D721Med (cell line): ENCODE measurements at places on chromosomes 3 and 15.

GRCh38 chr3:152346740-152347139, 78.0 kb downstream of the MBNL1 start:
- no peak for DNase-seq

DNA sequence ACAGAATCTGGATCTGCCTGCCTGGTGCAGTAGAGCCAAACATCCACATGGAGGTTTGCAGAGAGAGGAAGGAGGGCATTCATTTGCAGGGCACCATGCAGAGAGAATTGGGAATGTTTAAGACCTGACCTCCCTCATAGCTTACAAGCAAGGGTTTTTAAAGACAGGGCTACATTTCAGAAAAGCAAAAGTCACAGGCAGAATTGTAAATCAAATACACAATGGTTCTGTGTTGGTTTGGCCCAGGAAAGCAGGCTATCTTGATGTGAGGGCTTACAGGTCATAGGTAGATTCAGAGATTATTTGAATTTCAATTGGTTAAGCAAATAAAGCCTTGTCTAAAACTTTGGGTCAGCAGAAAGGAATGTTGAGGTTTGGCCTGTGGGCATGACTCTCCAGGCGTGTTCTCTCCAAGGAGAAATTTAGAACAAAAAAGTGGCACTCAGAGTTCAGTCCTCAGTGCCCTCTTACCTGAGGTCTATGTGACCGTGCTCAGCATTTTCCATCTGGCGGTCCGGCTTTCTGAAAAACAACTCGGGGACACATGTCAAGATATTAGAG, 91.5 kb downstream of the CD47 start:
- no peak for DNase-seq

DNA sequence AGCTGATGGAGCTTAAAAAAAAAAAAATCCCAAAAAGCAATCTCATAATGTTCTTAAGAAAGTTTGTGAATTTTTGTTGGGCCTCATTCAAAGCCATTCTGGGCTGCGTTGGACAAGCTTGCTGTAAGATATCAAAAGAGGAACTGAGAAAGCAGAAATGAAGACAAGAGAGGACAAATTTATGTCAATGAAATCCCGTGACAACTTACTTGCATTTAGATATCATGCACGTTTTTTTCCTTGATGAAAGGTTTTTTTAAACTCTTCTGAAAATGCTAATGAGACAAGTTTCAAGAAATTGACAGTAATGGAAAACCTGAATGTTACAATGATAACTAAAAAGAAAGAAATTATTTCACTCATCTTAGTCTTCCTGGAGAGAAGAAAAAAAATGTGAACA, 662.9 kb downstream of the SQOR start:
- DNase-seq = no peak

DNA sequence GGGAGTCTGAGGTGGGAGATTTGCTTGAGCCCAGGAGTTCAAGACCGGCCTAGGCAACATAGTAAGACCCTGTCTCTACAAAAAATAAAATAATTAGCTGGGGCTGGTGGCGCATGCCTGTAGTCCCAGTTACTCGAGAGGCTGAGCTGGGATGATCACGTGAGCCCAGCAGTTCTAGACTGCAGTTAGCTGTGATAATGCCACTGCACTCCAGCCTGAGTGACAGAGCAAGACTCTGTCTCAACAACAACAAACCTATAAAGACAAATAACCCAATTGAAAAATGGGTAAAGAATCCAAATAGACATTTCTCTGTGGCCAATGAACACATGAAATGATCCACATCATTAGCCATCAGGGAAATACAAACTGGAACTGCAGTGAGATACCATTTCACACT, 1.1 kb upstream of the RPL32 start:
- DNase-seq = no peak

GRCh38 chr3:189512821-189513220, 118.4 kb upstream of the TP63 start:
- no peak for DNase-seq

DNA sequence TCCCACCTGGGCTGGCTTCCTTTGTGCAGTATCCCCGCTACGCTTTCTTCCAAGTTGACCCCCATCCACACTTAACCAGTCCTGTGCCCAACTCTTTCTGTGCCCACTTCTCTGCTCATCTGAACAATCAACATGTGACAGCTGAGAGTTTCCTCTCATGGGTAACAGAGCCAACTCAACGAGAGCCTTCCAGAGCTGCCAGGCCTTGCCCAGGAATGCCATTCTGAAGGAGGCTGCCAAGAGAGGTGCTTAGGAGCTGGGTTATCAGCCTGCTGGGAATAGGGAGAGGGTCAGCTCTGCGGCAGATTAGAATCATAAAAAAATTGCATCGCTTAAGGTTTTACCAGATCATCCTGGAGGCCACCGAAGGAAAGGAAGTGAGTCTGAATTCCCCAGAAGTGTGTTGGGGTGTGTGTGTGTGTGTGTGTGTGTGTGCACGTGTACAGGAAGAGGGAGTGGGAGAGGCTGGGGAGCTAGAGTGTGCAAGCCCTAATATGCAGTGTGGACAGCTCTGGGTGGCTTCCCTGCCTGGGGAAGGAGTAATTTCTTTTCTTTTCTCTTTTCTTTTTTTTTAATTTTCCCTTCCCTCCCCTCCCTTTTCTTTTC, 66.7 kb downstream of the ITGA11 start:
- DNase-seq = no peak

DNA sequence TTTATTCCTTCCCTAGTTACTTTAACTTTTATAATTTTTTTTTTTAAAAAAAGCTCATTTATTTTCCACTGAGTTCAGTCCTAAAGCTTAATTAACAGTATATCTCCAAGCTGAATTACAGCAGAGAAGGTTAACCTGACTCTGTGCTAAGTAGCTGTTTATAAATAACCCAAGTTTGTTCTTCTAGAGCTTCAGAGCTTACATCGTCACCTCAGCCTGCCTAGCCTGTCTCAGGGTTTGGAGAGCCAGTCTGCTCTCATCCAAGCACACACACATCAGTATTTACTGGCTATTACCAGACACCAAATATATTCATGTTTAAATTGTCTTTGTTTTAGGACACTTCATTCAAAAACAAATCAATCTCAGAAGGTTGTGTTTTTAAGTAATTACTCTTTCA, 154.9 kb downstream of the CDIN1 start:
- DNase-seq = no peak

- no peak for DNase-seq
Observed at GRCh38 chr15:40942337-40942854, 10.9 kb upstream of the CHAC1 start.

- DNase-seq = no peak
Observed at GRCh38 chr3:125231895-125232294, 19.3 kb upstream of the SLC12A8 start.

DNA sequence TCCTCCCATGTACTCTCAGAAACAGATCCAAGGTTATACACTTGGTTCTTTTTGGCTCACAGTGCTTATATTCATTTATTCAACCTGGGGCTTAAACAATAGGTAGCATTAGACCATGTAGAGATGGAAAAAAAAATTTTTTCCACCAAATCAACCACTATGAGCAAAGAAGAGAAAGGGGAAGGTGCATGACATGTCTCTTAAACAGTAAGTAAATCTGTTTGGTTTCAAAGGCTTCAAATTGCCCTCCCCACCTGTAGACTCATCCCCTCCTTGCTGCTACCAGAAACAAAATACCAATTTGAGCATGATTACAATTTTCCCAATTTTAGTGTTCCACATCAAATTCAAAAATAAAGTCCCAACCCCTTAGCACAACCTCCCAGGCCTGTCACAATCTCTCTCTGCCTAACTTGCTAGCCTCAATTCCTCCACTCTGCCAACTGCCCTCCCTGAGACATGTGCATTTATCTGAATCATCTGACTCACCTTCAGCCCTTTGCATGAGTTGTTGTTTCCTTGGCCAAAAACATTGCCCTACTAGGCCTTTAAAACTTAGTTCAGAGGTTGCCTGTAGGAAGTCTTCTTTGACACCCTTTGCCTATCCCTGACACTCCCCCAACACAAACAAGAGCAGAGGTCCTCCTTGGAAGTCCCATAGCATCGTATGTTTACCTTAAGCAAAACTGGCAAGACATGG, 30.3 kb upstream of the TSC22D2 start:
- no peak for DNase-seq

GRCh38 chr3:80424951-80425350, 657.2 kb upstream of the ROBO1 start:
- no peak for DNase-seq

DNA sequence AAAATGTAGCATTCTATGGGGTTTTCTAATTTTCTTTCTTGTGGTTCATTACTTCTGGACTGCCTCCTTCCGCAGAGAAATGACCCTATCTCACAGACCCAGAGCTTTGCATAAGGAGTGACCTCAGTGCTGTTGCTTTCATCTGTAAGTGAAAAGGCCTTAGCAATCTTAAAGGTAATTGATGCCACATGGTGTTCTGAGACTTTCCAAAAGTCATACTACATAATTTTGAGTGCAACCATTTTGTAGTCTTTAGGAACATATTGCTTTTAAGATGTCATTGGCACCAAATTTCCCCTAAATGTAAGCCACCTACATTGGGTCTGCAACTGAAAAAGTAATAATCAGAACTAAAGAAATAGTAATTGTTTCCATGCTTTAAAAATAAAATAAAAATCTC, 9.2 kb upstream of the HHLA2 start:
- DNase-seq = no peak
